Esophagus muscularis mucosa (tissue), 4 donors: ENCODE measurements at places on chromosomes 5 and 9. TPM values are rescaled to one million over a fixed set of nuclear protein-coding genes. Genes with fewer than 3 reads are reported as not detected.

Gene POU5F2
- total RNA-seq: 1.3 TPM

Gene HTR1A
- not detected for total RNA-seq

Gene WDR70
- 15.6 TPM for total RNA-seq

Gene PTTG1
- total RNA-seq: 5.5 TPM

Gene GPR21
- total RNA-seq: 0.33 TPM

Gene SPATA31A5
- not detected for total RNA-seq

Gene RGMB
- total RNA-seq: 145 TPM

Gene SLC36A3
- not detected for total RNA-seq

Gene RFESD
- 0.63 TPM for total RNA-seq

Gene NKD2
- total RNA-seq: 4.4 TPM

Gene EDIL3
- 17.9 TPM for total RNA-seq
